ENCODE measurements at places on chromosomes 2 and 18.

DNA sequence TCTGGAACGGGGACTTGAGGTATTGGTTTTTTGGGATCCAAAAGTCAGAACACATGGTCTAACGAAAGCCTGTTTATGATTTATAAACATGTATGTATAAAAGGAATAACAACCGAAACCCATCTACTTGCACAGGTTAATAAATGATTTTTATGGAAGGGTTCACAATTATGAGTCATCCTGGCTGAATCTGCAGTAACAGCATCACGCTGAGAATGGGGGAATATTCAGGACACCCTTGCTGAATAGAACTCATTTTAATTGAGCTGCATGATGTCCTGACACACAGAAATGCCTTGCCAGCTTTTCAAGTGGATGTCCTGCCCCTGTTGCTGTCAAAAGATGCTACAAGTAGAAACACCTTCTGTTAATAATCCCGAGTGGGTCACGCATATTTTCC, 54.7 kb upstream of the TGFA start:
- DNase-seq = no peak

DNA sequence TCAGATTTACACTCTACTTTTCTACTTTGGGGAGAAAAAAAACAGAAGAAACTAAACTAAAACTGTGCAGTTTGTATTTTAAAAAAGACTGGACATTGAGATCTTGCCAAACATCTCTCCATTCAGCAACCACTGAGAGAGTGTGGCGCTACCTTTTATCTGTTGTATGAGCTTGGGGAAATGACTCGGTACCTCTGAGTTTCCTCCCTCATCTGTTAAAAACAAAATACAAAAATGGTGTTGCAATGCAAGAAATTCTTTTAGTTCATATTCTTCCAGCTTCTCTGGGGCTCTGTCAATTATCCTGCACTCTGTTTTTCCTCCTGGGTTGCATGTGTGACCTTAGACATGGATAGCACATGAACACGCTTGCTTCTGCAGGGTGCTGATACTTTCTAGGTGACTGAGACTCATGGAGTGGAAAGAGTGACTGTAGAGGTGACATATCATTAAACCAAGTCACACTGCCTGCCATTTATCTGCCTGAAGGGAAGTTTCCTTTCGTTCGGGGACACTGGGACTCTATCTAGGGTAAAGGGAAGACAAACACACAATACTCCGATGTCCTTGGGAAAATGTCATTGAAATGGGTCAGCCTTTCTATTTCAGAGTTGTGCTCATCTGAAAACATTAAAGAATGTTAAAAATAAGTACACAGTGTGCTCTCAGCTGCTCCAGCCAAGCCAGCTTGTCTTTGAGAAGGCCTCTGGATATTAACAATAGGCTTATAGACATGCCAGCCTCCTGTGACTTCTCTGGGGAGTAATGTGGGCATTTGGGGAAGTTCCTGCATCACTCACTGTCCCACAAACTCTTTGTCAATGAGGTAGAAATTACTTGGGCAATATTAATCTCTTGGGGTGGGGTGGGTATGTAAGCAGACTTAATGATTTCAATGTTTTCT, 91.4 kb downstream of the TRIB2 start:
- no peak for DNase-seq

- no peak for DNase-seq
Observed at GRCh38 chr2:23036629-23037028, 348.4 kb upstream of the KLHL29 start.

GRCh38 chr2:61557381-61557780, 19.2 kb upstream of the XPO1 start:
- no peak for DNase-seq

GRCh38 chr2:60219536-60219935, 333.9 kb downstream of the BCL11A start:
- DNase-seq = no peak

GRCh38 chr2:225694664-225695063, 295.2 kb downstream of the NYAP2 start:
- no peak for DNase-seq

DNA sequence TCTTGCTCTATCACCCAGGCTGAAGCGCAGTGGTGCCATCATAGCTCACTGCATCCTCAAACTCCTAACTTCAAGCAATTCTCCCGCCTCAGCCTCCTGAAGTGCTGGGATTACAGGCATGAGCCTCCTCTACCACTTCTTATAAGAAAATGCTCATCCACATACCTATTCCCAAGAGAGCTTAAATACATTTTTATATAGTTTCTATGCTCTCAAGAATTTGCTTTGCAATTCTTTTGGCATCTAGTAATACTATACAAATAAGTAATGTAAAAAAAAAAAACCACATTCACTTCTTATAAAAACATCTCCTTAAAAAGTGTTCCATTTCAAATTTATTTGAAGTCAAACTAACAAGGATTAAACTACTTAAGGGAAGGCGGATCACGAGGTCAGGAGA, 197.3 kb downstream of the DNAH7 start:
- no peak for DNase-seq

GRCh38 chr2:201363857-201364560, 6.9 kb upstream of the FLACC1 start:
- peak; percentile 15 for DNase-seq

- DNase-seq = no peak
Observed at GRCh38 chr2:156339865-156340264, 7.3 kb upstream of the NR4A2 start.

- DNase-seq = no peak
Observed at GRCh38 chr18:35662293-35663062, 80.9 kb downstream of the GALNT1 start.

DNA sequence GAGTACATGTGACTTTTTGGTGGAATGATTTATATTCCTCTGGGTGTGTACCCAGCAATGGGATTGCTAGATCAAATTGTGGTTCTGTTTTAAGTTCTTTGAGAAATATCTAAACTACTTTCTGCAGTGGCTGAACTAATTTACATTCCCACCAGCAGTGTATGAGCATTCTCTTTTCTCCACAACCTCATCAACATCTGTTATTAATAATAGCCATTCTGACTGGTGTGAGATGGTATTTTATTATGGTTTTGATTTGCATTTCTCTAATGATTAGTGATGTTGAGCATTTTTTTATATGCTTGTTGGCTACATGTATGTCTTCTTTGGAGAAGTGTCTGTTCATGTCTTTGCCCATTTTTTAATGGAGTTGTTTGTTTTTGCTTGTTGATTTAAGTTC, 267.4 kb upstream of the NT5C1B start:
- DNase-seq = peak; percentile 43

DNA sequence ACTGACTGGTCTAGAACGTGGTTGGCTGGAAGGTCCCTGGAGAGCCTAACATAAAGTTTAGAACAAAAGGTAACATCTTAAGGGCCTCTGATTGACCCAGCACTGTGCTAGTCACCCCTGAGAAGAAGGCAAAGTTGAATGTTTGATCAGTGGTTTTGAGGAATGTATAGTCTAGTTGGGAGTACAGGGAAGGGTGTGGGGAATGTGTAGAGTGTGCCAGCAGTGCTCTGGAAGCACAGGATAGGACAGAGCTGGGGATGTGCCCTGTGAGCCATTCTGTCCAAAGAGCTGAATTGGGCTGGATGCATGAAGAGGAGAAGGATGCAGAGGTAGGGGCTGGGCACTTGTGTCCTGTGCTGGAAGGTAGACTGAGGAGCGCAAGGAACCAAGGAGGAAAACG, 41.0 kb upstream of the DOCK10 start:
- DNase-seq = no peak

- DNase-seq = no peak
Observed at GRCh38 chr2:59295524-59296162, 1054.5 kb upstream of the FANCL start.

- DNase-seq = no peak
Observed at GRCh38 chr18:40907842-40908241, 1047.2 kb upstream of the PIK3C3 start.

DNA sequence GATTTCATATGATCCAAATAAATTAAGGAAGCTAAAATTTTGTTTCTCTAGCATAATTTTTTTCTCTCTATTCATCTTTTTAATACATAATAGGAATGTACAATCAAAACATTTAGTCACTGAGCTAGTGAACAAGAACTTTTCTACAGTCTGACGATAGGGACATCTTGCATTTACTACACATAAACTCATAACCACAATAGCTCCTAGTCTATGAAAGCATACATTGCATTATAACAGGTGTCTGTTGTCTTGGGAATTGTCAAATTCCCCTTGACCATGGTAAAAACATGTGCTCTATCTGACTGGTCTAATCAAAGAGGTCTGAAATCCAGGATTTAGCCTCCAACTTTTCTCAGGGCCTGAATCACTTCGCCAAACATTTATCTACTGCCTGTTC, 144.8 kb downstream of the FAM124B start:
- DNase-seq = no peak

- no peak for DNase-seq
Observed at GRCh38 chr2:236631281-236631855, 61.7 kb downstream of the ACKR3 start.

- DNase-seq = peak; percentile 12
Observed at GRCh38 chr2:176001281-176001915, 669 bp downstream of the LNPK start.

DNA sequence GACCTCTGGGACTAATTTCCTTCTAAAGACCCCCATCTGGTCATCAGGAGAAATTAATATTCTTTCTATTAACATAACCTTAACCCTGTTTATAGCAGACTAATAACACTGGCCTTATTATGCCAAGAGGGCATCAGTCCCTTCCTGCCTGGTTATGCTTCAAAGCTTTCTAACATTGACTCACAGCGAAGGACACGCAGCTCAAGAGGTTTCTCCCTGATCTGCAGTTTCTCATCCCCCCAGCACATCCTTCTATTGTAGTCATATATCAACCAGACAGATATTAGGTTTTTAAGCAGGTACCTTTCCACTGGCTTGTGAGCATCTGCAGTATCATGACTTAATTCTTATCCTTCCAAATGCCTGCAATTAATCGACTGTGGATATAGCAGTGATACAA, 100.0 kb upstream of the CXCR4 start:
- no peak for DNase-seq

DNA sequence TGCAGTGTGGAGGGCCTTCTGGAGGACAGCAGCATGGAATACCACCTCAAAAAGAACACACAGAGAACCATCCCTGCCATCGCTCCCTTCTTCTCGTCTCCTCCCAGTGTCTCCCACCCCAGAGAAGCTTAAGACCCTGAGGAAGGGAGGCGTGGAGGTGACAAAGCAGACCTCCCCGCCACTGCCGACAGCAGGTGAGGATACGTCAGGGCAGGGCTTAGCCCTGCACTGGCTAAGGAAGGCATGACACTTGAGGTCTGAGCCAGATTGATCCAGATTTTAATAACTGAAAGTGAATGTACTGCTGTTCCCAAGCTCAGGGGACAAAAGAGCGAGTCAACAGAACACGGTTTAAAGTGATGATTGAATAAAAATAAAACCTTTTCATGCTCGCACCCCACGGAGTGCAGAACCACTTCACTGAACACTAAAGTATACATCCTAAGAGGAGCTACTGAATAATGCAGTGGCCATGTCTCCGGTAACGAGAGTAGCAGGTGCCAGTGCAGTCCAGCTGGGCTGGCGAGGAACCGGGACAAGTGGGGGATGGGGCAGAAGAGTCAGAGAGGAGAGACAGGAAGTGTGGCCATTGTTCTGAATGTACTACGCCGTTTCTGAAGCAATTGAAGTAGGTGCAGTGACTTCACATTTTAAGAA, 391.0 kb downstream of the CDH2 start:
- DNase-seq = no peak

DNA sequence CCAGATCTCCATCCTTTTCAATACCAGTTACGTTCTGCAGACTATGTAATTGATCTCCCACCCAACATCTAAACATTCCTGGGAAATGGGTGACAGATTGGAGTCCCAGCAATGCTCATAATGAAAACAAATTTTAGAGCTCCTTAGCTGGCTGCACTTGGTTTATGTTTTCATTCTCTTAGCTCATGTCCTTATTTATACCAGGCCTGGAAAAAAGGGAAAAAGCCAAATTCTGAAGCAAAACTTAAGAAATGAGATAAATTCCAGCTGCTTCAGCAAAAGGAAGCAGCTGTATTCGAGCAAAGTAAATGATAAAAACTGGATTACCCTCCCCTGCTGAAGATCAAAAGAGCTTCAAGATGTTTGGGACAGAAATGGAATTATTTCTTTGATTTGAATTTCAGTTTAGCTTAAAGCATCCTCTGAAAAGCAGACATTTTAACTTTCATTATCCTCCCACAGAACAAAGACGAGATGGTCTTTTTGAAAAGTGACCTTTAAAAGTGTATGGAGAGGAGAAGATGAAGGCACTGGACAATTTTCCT, 196.5 kb upstream of the THUMPD2 start:
- no peak for DNase-seq

- DNase-seq = peak; percentile 27
Observed at GRCh38 chr2:40450066-40450795, 1.7 kb downstream of the SLC8A1 start.

GRCh38 chr2:68388358-68388757, 23.3 kb downstream of the PLEK start:
- DNase-seq = no peak

DNA sequence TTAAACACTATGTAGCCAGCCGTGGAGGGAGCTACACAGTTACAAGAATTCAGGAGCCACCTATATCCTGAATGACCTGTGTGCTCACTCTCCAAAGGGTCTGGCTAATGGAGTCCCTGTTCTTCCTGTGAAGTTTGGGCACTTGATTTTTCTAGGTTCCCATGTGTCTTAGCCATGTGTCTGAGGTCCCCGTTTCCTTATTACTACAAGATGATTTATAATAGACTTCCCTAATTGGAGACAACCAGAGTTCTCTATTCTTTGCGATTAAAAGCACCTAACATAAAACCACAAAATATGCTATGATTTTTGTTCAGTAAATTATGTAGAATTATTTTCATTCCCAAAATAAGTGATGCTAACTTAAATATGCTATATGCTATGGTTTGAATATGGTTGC, 83.4 kb downstream of the PDK1 start:
- no peak for DNase-seq

DNA sequence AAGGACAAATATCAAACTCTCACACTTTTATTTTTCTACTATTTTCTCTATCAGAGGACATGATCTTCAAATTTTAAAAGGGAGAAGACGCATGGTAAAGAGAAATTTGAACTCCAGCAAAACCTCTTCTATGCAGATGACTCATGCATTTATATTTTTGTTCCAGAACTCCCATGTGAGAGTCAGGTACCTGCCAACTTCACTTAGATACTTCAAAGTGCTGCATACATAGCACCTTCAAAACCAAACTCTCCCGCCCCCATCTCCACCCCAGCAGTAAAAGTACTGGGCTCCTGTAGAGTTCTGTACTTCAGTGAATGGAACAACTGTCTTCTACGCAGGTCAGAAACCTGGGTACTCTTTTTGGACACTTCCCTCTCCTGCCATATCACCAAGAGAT, 398.3 kb downstream of the TGIF1 start:
- DNase-seq = no peak

DNA sequence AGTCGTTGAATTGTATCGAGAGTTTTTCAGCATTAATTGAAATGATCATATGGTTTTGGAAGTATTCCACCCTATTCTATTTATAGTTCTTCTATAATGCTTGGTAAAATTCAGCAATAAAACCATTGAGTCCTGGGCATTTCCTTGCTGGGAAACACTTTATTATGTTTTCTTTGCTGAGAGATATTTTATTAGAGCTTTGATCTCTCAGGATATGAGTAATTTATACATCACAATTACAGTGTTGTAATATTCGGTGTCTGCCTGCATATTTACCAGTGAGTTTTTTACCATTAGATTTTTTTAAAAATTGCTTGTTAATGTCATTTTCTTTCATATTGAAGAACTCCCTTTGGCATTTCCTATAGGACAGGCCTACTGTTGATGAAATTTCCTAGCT, 402.7 kb upstream of the FSIP2 start:
- DNase-seq = no peak

- no peak for DNase-seq
Observed at GRCh38 chr2:21288299-21288698, 164.5 kb downstream of the TDRD15 start.

- peak; percentile 39 for DNase-seq
Observed at GRCh38 chr2:145484448-145485097, 964.7 kb upstream of the ZEB2 start.

Measured in GM04503 (cell line).